ENCODE measurements at places on chromosomes 5 and 9. TPM values are rescaled to one million over a fixed set of nuclear protein-coding genes. Genes with fewer than 3 reads are reported as not detected.
A peak's percentile ranks its signal among the peaks of the same experiment; 100 is the strongest.

DNA sequence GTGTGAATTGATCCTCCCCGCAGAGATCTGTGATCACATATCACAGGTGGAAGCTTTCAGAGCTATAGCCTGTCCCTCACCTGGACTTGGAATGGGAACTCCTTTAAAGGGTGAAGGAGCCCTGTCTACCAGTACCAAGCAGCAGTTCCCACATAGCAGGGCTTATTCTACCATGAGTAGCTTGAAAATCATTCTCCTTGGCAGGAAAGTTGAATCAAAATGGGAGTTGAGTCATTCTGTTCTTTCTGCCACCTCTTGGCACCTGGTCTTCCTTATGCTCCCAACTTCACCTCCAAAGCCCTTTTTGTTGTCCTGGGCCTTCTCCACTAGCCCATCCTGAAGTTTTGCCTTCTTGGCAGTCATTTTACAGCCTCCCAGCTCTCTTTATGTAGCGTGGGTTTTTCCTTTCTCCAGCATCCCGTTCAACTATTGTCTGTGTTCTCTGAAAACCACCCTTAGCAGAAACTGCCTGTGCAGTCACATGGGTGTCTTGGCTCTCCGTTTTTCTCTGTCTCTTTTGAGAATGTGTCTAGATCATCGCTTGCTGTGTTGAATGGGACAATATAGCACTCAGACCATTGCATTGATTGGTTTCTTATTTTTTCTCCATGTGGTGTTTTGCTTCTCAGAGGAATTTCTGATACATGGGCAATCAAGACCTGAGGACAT, 222.2 kb downstream of the AOPEP start:
- no peak for DNase-seq

Gene LEAP2
- 6.6 TPM for polyA plus RNA-seq

DNA sequence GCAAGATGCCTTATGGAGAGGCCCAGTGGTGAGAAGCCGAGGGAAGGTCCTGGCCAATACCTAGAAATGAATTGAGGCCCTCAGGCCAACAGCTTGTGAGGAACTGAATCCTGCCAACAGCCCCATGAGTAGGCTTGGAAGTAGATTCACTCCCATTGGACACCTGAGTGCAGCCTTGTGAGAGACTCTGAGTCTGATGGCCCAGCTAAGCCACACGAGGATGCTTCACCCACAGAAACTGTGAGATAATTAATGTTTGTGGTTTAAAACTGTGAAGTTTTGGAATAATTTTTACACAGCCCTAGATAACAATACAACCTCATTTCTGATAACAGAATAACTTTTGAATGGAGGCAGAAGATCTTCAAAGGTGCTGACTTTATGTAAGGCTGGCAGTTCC, 65.9 kb upstream of the DAP start:
- no peak for DNase-seq

DNA sequence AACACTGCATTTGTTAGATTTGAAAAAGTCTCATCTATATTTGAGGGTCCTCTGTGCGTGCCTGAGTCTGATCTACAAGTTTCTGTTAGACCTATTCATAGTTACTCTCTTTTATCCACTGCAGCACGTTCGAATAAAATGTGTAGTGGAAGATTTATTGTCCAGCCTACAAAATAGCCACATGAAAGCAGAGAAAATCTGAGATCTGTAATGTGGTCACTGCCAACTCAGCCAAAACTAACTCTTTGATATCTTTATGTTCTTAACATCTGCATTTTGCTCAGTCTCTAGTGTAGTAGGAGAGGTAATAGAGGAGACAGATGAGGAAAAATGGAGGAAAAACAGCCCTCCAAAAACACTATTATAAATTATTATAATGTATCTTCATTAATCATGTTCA, 354.0 kb downstream of the NPR3 start:
- no peak for DNase-seq

GRCh38 chr9:96014078-96014477, 138.6 kb downstream of the ERCC6L2 start:
- no peak for DNase-seq

GRCh38 chr9:113609562-113610318, 146.2 kb downstream of the RGS3 start:
- DNase-seq = no peak

- DNase-seq = no peak
These were observed 51.7 kb downstream of the CCNH start for GRCh38 chr5:87361031-87361445.

Gene SPAAR
- 1.5 TPM for polyA plus RNA-seq

DNA sequence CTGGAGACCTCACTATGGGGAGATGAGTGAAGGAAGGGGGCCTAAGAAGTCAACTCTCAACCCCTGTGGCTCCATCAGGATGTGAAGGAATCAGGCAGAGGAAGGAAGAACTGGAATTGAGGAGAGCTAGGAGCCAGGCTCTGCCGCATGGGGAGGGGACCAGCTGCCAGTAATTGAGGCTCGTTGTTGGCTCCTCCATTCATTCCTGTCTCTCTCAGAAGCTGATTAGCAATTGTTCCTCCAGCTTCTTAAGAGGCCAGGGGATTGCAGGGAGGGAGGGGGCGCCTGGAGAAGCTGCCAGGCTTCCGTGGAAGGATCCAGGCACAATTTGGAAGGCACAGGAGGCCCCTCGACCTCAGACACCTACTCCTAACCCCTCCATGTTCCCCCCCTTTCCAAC, 20.5 kb upstream of the TTLL11 start:
- no peak for DNase-seq

DNA sequence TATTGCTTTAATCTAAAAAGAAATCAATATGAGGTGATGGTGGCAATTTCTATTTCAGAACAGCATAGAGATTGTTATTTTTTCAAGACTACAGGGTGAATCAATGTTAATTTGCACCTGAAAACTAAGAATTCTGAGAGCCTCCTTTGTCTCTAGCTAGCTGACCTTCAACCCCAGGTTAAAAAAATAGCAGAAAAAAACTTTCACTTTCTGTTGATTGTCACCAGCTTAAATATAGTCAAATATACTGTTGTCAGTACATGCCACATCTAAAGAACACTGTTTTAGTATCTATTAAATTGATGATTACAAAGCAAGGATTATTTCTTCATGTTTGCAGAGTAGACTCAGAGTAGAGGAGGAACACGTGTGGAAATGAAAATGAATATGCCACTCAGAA, 1371.4 kb downstream of the MAT2B start:
- no peak for DNase-seq

- no peak for DNase-seq
These were observed 30.9 kb upstream of the SLC46A2 start for GRCh38 chr9:112921549-112921948.

Gene TRPM3
- 12.4 TPM for polyA plus RNA-seq

GRCh38 chr5:176648474-176649194, 1.4 kb downstream of the TSPAN17 start:
- no peak for DNase-seq

- DNase-seq = no peak
These were observed 96.1 kb downstream of the TMEM232 start for GRCh38 chr5:110630350-110630749.

DNA sequence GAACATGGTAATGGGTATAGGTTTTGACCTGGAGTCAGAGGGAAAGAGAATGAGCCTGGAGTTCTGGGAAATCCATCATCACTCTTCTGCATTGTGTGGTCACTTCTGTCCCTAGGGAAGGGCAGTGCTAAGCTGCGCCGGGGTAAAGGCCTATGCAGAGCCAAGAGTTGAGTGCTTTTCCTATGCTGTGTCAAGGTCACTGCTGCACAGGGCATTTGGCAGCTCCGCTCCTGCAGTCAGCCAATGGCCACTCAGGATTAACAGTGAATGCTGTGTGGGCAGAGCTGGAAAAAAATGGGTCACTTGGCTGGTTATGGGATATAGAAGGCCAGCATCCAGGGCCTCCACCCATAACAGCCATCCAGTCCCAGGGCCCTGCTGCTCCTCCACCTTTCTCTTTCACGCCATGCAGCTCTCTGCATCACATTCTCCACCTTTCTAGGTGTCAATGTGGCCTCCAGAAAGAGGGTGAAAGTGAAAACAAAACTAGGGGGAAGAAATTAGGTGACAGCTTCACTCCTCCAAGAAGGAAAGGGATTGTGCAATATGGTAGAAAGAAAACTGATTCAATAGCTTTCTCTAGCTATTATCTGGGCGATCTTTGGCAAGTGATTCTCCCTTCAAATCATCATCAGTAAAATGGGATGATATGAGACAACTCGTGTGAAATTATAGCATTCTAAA, 279.3 kb upstream of the ANKRD55 start:
- no peak for DNase-seq

- DNase-seq = no peak
These were observed at the start of gene CRB2 for GRCh38 chr9:123355761-123356431. TSS of gene CRB2 (plus strand) at chr9:123356197. CDS start at chr9:123356261, 64 bp downstream.

- no peak for DNase-seq
These were observed 45.0 kb upstream of the SLC28A3 start for GRCh38 chr9:84385386-84386040.

DNA sequence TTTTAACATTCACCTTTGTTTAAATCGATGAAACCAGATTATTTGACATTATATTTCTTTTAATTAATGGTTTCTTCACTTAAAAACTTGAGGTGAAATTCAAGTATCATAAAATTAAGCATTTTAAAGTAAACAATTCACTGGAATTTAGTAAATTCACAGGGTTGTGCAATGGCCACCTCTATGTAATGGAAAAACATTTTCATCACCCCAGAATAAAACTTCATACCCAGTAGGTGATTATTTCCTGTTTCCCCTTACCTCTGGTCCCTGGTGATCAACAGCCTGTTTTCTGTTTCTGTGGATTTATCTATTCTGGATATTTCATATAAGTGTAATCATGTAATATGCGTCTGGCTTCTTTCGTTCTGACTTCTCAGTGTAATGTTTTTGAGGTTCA, 27.2 kb downstream of the HSPA4 start:
- no peak for DNase-seq

DNA sequence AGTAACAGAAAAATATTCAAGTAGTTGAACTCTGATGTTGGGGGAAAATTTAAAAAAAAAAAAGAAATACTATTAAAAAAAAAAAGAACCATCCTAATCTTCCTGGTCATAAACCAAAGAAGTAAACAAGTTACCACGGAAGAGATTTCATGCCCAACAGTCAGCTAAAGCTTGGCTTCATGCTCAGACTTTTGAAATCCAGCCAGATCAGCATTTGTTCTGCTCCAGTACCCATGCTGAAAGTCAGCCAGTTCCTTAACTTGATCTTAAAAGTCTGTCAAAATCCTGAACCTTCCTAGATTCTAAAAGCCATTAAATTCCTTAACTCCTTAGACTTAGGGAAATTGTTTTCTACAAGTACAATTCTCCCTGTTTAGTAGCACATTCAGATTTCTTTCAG, 908.7 kb upstream of the CDH9 start:
- DNase-seq = peak; percentile 49

- DNase-seq = peak; percentile 46
These were observed 101.5 kb upstream of the GHR start for GRCh38 chr5:42321785-42322184.

- no peak for DNase-seq
These were observed 118.0 kb upstream of the OR13F1 start for GRCh38 chr9:104386013-104386412.

Gene EDIL3
- 60.3 TPM for polyA plus RNA-seq

DNA sequence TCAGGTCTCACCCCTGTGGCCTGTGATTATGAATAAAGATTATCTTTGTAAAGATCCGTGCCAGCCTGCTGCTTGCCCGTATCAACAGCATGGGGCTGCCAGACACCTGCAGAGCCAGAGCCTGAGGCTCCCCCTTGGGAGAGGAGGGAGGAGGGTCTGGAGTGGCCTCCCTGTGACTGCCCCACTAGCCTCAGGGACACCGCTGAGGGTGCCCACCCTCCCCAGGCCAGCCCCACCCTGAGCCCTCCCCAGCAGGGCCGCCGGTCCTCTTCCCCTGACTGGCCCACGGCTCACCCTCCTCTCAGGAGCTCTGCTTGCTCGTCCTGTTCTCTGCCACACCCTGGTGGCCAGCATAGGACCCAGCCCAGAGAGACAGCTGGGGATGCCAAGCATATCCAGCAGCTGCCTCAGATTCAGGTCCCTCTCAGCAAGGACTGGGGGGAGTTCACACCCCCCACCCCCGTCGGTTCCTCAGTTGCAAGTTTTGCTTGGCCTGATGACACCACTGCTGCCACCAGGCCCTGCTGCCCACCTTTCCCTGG, 1.9 kb downstream of the SSNA1 start:
- DNase-seq = no peak

Gene ANKRD20A1
- polyA plus RNA-seq = 3.7 TPM

- DNase-seq = no peak
These were observed 6.7 kb upstream of the SPATA31D1 start for GRCh38 chr9:81981883-81982282.

GRCh38 chr5:133970325-133970909, 2.0 kb upstream of the C5orf15 start:
- DNase-seq = no peak

DNA sequence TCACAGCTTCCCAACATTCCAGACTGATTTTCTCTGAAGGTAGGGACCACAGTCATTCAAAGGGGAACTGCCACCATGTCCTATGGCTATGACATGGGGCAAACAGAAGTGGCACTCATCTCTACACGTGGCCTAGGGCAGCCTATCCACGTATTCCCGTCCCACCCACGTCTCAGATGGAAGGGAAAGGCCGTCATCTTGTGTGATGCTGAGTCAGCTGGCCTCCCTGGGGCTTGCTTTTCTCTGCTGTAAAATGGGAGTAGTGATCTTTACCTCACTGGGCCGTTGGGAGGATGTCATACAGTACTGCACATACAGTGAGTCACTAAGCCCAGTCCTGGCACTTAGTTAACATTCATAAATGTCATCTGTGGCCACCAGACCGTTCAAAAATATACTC, 72.3 kb downstream of the RAPGEF1 start:
- DNase-seq = no peak

Gene GALNT12
- 7.3 TPM for polyA plus RNA-seq

DNA sequence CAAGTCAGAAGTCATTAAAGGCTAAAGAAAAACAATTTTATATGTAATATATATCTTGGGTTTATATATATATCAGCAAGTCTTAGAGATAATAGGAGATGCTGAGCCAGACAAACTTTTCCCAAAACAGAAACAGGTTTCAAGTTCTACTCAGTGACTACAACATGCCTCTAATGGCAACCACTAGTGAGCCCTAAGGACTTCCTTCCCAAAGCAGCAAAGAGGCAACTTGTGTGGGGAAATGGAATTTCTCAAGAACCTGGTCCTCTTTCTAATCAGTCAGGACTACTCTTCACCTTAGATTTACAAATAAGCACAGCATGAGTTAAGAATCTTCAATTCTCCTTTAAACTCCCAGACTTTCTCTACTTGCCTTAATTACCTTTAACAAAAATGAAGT, 17.6 kb downstream of the RNF38 start:
- no peak for DNase-seq

DNA sequence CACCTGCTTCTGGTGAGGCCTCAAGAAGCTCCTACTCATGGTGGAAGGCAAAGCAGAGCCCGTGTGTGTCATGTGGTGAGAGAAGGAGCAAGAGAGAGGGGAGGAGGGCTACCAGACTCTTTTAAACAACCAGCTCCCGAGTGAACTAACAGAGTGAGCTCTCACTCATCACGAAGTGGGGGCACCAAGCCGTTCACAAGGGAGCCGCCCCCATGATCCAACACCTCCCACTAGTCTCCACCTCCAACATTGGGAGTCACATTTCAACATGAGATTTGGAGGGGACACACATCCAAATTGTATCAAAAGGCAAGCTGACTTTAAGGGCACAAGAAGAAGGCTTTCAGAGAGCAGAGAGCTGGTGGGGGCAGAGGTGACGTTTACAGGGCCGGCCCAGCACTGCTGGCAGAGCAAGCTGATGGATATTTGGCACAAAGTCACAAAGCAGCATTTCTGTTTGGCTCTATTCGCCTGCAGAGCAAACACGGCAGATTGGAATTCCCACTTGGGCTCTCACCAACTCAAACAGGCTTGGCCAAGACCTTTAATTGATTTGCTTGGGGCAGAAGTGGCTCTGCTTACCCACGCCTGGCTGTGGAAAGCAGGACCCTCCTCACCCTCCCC, 20.0 kb downstream of the PITX1 start:
- no peak for DNase-seq

GRCh38 chr9:97526895-97527575, 25.6 kb downstream of the TMOD1 start:
- DNase-seq = no peak
